ENCODE measurements at places on chromosomes 7 and 10. TPM values are rescaled to one million over a fixed set of nuclear protein-coding genes. Genes with fewer than 3 reads are reported as not detected.
A peak's percentile ranks its signal among the peaks of the same experiment; 100 is the strongest.

SORBS1 gene
- 2.1 TPM for total RNA-seq

ADAM22 gene
- 1.6 TPM for total RNA-seq

CXCL12 gene
- total RNA-seq = 30.3 TPM

ASB10 gene
- total RNA-seq = not detected

GRCh38 chr10:132571650-132572544 is 34.3 kb downstream of the INPP5A start:
- DNase-seq = peak; percentile 92

DNA sequence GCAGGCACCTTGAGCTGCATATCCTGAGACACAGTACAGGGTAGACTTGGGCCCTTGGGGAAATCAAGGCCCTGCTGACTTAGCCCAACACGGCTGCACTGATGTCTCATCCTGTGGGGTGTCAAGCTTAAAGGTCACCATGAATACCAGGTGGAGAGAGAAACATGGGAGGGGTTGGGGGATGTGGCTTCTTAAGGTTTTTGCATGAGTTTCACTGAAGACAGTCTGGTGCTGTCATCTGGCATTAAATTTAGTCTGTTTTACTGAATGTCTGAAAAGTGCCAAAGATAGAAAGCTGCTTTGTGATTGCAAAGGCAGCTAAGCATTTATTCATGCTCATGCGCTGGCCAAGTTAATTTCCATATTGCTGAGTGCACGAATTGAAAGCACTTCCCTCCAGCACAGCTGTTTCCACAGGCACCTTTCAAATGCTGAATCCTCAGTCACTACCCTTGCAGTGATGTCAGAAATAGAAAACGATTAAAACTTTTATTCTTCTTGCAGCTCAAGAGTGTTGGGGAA is 102.1 kb downstream of the OSBPL3 start:
- peak; percentile 65 for DNase-seq

DNA sequence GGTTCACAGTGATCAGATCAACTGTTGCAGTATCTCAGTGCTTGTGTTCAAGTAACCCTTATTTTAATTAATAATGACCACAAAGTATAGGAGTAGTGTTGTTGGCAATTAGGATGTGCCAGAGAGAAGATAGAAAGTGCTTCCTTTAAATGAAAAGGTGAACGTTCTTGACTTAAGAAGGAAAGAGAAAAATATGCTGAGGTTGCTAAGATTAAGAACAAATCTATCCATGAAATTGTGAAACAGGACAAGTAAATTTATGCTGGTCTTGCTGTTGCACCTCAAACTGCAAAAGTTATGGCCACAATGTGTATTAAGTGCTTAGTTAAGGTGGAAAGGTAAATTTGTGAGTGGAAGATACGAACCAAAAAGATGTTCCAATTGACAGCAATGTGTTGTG is 139.5 kb downstream of the SDK1 start:
- no peak for DNase-seq

GRCh38 chr7:105408791-105409410 is 20.2 kb upstream of the SRPK2 start:
- no peak for DNase-seq

GRCh38 chr10:11678074-11678793 is 63.9 kb upstream of the ECHDC3 start:
- peak; percentile 69 for DNase-seq

DNA sequence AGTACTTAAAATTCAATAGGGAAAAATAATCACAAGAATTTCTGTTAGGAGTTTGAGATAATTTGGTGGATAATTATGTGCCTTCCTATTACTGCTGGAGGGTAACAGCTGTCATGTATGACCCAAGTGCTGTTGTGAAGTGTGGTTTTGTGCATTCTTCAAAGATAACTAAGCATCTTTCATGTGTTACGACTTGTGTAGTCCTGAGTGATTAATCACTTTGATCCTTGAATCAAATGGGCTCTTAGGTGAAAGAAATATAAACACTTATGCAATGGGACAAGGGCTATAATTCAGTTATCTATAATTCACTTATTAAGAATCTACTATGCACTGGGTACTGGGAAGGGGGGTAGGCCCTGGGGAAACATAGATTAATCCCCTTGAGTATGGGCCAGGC is 89.0 kb downstream of the CH25H start:
- DNase-seq = peak; percentile 71

DNA sequence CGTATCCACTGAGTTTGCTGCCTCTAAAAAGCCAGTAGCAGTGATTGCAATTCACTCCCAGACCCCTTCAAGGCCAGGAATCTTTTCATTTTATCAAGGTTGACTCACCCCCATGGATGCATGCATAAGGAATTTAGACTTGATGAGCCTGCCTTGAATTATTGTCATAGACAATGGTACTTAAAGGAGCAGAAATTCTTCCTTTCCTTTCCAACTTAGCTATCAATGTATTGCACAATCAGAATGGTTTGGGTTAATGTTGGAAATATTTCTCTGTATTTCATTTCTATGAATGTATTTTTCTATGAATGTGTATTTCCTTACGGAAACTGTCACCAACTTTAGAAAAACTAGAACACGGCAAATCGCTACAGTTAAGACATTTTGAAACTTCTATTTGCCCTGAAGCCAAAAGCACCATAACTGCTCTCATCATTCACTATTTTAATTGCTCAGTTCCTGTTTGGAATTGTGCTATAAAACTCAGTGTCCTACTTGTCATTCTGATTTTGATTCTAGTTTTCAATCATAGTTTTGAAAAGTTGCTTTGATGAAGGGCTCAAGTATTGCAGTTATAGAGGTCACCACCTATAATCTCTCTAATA is 355.7 kb upstream of the AKR1E2 start:
- DNase-seq = peak; percentile 84

DNA sequence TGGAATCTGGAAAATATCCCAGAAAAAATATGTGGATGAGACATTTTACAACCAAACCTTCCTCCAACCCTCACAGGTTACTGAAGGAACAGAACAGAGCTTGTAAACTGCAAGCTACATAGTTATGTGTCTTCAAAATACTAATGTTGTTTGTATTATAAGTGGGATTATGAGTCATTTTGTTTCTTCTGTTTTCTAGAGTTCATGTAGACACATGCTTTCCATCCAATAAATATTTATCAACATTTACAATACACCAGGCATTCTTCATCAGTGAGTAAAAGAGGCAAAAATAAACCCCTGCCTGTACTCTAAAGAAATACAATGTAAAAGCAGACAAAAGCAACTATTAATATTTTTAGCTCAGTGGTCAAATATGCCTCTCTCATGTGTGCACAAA is 38.0 kb upstream of the TES start:
- DNase-seq = no peak

Measured in RPMI7951 (cell line).